Bronchial epithelial cell (primary cell): ENCODE measurements at places on chromosomes 1 and 21. TPM values are rescaled to one million over a fixed set of nuclear protein-coding genes. Genes with fewer than 3 reads are reported as not detected.

CTSE gene
- not detected in 2 replicates for total RNA-seq

DNA sequence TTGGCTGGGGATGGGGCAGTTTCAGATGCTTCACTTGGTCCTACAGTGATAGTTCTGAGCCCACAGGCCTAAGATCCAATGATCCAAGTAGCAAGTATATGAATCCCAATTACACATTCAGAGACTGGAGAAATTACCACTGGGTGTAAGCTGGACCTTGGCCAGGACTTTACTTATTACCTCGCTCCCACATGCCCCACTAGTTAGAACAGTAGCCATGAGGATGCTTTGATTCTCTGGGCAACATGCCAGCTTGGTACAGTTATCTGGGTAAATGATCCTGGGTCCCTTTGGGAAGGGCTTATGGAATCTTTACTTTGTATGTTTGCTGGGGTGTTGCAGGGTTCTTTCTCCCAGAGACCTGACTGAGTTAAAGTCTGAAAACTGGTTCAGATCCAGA lies 5.0 kb upstream of the FCAMR start:
- peak; percentile 17 for DNase-seq

DNA sequence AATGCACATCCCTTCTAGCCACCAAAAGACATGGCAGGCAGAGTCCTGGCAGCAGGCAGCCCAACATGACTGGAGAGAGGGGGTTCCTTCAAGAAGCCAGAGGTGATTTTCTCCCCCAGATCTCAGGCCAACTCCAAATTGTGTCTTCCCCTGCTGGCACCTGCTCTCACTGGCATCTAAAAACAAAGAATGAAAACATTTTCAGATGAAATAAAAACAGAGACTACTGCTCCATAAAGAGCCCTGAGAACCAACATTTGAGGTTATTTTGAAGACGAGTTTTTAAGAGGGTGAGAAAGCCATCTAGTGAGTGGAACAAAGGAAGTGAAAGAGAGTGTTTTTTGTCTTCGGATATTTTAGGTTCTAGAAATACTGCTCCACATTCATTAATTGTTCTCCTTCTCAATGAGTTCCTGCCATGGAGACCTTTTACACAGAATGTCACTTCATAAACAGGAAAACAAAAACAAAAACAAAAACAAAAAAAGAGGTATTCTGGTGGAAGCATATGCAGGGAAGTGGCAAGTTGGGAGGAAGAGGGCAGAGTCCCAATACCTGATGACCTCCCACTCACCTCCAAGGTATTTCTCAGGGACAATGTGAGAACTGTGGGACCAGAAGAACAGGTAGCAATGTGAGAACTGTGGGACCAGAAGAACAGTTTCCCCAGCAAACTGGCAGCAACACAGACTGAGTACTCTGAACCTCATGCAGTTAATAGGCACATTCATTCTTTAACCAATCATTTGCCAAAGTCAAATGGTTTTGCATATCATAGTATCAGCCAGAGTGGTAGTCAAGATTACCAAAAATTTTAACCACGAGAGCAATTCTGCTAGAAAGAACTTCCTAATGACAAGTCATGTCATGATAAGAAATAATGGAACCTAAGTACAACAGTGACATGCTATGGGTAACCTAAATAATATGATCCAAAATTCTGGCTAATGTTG lies 50.0 kb downstream of the KIAA0319L start:
- no peak for DNase-seq

CITED4 gene
- 4.7 and 5.0 TPM in 2 replicates for total RNA-seq

- peak; percentile 54 for DNase-seq
Measured at GRCh38 chr1:55702064-55702463, 486.9 kb upstream of the USP24 start.

PCNT gene
- total RNA-seq = 11.1 and 11.3 TPM in 2 replicates

GRCh38 chr1:214587165-214587564 lies 15.8 kb upstream of the CENPF start:
- no peak for DNase-seq

TFB2M gene
- 12.3 and 16.8 TPM in 2 replicates for total RNA-seq

- no peak for DNase-seq
Measured at GRCh38 chr1:107378866-107379265, 238.0 kb downstream of the NTNG1 start.

GRCh38 chr1:56025942-56026341 lies 553.4 kb downstream of the PLPP3 start:
- peak; percentile 90 for DNase-seq

- DNase-seq = no peak
Measured at GRCh38 chr1:179818743-179819173, 58.8 kb downstream of the TOR1AIP2 start.

- DNase-seq = peak; percentile 68
Measured at GRCh38 chr1:113675302-113675701, 84.0 kb downstream of the PHTF1 start.

GRCh38 chr1:173280899-173281660 lies 73.9 kb upstream of the TNFSF4 start:
- DNase-seq = no peak

DNA sequence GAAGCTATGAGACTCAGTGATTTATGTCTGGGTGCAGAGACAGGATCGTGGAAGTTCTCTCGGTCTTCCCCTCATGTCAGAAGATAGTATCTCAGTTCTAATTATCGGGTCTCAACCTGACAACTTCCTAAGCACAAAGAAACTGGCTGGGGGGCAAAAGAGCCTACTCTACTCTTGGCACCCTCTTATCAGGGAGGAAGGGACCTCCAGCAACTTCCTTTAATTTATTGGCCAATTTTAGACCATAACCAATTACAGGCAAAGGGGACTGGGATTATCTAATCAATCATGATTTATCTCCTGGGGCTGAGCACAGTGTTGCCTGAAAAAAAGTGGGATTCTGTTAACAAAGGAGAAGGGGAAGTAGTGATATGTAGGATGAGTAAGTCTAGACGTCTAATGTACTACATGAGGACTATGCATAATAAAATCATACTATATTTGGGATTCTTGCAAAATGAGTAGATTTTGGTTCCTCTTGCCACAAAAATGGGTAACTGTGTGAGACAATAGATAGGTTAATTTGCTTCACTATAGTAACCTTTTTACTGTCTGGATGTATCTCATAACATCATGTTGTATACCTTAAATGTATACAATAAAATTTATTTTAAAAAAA lies 98.8 kb downstream of the ZFYVE9 start:
- no peak for DNase-seq

PDZK1IP1 gene
- total RNA-seq = 0.26 and 1.9 TPM in 2 replicates

- peak; percentile 1 for DNase-seq
Measured at GRCh38 chr1:85992791-85993190, 163.8 kb downstream of the COL24A1 start.

PRAMEF5 gene
- total RNA-seq = not detected in 2 replicates

DNA sequence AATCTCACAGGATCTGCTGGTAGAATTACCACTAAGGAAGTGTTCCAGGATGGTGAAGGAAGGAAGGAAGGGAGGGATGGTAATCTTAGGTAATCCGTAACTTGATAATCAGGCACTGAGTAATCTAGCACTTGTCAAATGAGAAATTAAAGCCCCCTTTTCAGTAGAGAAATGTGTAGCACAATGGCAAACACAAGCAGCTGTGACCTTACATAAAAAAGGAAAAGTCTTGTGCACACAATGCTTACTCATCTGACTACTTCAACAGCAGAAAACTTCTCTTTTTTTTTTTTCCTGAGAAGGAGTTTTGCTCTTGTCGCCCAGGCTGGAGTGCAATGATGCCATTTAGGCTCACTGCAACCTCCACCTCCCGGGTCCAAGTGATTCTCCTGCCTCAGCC lies 6.1 kb downstream of the NUP210L start:
- DNase-seq = peak; percentile 21

KLF17 gene
- total RNA-seq = not detected in 2 replicates

DNA sequence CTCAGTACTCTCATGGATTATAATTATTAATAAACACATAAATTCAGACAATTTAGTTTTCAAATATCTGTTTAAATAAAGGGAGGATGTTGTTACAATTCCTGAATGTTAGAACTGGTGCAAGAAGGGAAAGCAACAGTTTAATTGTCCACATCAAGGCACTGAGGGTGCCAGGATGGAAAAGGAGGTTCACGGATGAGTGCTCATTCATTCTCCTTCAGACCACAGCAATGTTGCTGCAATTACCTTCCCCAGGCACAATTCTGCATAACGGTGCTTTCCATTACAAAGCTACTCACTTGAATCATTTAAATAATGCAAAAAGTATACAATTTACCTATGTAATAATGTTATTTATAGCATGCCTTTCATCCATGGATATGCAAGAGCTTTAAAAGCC lies 52.3 kb upstream of the COG2 start:
- no peak for DNase-seq

- DNase-seq = peak; percentile 46
Measured at GRCh38 chr21:25772686-25773085, 37.9 kb downstream of the GABPA start.

- DNase-seq = no peak
Measured at GRCh38 chr1:109801791-109802135, 38.0 kb upstream of the EPS8L3 start.

GRCh38 chr1:204602111-204602579 lies 83.4 kb downstream of the LRRN2 start:
- DNase-seq = no peak

- peak; percentile 54 for DNase-seq
Measured at GRCh38 chr1:204623365-204623893, 62.1 kb downstream of the LRRN2 start.

DNA sequence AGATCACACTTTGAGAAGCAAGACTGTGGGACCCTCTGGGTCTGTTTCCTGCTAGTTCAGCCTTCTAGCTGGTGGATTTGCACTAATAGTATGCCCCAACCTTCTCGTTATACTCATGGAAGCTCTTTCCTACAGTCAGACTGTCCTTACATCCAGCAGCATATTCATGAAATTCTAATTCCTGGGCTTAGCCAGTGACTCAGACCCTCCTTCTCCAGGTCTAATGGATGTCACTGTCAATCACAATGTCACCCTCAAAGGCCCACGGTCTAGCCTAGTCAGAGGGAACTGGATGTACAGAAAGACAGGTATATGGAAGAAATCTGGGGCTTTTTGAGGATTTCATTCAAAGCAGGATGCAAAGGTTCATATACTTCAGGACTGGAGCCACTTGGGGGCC lies 72.4 kb downstream of the KCNJ15 start:
- no peak for DNase-seq

CCDC185 gene
- total RNA-seq = not detected in 2 replicates

SPOCD1 gene
- total RNA-seq = 1.1 and 4.9 TPM in 2 replicates

SPRR1A gene
- total RNA-seq = 41.2 TPM in 1 of 2 replicates, not detected in the other

DNA sequence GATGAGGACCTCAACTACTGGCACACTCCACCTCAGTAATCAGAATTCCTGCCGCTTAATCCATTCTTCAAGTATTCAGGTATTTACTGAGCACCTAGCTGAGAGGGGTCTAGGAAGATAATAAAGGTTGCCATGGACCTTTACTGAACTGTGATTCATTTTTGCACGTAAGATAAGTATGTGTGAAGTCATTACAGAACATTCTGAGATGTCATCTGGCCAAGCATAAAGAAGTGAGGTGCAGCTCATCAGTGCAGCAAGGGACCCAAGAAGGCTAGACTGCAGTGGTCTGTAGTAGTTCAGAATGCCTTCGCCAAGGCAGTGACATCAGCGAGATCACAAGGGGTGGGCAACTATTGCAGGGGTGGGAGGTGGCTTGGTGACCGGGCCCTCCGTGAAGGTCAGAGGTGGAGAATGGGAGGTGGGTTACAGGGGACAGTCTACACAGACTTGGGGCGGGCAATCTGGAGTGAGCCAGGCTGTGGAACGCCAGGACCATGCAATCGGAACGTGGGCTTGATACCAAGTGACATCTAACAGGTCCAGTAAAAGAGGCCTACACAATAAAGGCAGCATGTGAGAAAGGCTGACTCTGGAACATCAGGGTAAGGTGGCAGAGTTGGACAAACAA lies 107.4 kb downstream of the SLC45A1 start:
- no peak for DNase-seq

CFAP141 gene
- not detected in 2 replicates for total RNA-seq

DNA sequence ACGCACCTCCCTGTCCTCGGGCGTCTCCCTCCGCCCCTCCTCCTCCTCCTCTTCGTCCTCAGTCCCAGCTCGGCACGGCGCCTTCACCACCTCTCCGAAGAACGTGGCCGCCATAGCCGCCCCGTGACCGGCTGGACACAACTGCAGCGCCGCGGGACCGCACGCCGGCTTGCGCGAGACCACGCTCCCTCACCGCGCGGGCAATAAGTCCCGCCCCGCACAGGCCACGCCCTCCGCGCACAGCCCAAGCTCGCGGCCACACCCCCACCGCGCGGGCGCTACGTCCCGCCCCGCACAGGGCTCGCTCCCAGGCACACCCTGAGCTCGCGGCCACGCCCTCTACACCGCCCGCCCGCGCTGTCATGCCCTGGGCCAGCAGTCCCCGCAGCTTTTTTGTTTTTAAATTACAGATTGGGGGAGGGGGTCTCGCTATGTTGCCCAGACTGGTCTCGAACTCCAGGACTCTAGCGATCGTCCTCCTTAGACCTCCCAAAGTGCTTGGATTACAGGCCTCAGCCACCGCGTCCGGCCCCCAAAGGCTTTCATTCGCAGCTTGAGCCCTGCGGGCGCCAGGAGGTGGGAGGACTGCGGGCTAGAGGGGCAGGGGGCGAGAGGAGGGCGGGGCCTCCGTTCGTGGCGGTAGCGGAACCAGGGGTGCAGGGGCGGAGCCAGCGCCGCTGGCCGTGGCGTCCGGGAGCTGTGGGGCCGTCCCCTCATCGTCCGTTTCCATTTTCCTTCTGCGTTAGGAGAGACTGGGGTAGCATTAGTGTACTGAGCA lies at the start of gene PSMG1:
Gene PSMG1 (minus strand): TSS at position 180 of the 778 bp plus-strand sequence. CDS start 66 bp downstream, at position 114.
- peak; percentile 82 for DNase-seq

GRCh38 chr1:205627956-205628355 lies 3.9 kb downstream of the ELK4 start:
- DNase-seq = no peak

DNA sequence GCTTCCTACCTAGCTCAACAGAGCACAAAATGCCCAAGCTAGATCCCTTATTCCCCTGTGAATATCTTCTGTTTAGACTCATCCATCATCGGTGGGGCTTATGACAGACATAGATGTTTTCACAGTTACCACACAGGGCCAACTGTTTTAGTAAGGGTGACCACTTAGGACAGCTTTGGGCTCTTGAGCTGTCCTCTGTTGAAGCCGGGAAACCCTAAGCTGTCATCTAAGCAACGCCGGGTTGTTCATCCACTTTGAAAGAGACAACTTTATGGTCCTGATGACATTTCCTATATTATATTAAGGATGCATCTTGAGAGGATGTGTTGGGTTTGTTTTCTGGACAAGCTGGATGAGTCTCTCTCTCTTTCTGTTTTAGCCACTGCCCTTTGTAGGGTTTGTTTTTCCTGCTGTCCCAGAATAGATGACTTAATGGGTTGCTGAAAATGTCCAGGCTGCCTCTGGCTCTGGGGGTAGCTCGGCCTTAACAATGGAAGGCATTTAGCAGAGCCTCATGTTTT lies 110.5 kb upstream of the UBE2U start:
- no peak for DNase-seq

DNA sequence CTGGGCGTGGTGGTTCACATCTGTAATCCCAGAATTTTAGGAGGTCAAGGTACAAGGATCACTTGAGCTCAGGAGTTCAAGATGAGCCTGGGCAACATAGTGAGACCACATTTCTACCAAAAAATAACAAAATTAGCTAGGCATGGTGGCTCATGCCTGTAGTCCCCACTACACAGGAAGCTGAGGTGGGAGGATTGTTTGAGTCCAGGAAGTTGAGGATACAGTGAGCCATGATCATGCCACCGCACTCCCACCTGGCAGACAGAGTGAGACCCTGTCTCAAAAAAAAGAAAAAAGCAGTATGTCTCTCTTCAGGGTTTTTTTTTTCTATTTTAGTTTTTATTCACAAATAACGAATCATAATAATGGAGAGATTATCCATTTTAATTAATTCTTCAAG lies 233.7 kb upstream of the DMRTA2 start:
- DNase-seq = no peak
